ENCODE measurements at places on chromosomes 3 and 15.

GRCh38 chr3:38746641-38747040, 69.4 kb downstream of the SCN10A start:
- DNase-seq, result no peak

DNA sequence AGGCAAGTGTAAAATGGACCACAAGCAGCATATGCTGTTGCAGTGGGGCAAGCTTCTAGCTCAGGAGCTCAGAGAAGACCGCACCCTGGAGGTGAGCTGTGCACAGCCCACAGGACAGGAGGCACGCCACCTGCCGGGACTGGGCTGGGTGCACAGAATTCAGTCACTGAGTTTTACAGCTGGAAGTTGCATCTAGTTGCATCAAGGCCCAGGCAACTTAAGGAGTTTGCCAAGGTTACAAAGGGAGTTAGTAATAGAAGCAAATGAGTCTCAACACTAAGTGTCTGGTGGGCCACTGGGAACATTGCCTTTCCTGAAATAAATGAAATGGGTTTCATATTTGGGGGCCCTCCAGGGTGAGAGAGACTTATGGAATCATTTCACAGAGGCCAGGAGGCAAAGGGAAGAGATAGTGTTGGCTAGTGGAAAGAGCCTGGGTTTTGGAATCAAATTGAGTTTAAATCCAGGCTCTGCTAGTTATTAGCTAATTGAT, 36.0 kb upstream of the TIMP4 start:
- DNase-seq, result no peak

DNA sequence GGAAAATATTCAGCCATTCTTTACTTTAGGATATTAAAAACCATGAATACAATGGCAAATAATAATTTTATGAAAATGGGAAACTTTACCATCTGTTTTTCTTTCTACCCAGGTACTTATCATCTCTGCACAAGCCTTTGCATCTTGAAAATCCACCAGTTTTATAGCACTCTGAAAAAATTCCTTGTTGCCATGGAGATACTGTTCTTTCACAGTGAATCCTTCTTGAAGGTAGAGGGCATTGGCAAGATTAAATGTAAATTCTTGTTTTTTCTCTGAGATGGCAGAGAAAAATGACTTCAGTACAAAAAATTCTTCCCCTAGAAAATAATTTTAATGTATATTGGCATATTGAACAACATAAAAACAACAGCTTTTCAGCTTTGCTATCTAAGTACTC, 6.9 kb downstream of the SERPINI2 start:
- no peak for DNase-seq

- DNase-seq, result no peak
Observed at GRCh38 chr3:12766541-12766940, 7.5 kb upstream of the TMEM40 start.

DNA sequence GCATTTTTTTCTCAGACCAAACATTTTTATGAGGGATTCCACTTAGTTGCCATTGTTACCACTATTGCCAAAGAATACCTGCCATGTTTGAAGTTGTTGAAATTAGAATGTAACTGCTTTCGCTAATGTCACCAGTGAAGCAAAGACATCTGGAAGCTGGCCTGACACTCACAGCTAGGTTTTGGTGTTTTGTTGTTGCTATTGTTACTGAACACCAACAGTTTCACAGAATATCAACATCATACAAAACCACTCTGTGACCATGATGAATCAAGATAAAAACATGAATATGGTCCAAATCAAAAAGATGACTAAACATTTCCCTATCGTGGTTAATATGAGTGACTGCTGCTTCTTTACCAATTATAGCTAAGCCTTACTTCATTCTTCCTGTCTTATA, 6.9 kb upstream of the CFAP20DC start:
- DNase-seq, result no peak

DNA sequence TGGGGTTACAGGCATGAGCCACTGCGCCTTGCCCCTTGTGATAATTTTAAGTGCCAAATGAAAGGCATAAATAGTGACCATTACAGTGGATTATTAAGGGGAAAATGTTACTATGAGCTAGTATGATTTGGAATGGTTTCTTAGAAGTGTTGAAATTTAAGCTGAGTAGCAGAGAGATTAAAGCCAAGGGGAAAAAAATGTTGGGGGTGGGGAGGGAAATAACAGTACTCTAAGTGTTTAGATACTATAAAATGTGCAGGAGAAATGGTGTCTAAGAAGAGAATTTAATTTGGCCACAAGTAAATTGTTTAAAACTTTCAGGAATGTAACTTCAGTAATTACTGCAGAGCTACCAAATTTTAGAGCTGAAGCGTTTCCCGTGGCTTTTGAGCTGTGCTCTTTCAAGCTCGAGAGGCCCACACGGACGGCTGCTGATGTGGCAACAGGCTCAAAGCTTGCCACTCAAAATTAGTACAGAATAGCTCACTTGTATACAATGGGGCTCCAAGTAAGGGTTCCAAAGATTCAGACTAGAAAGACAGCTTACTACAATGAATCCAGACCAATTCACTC, 23.9 kb upstream of the SLC12A8 start:
- DNase-seq, result no peak

DNA sequence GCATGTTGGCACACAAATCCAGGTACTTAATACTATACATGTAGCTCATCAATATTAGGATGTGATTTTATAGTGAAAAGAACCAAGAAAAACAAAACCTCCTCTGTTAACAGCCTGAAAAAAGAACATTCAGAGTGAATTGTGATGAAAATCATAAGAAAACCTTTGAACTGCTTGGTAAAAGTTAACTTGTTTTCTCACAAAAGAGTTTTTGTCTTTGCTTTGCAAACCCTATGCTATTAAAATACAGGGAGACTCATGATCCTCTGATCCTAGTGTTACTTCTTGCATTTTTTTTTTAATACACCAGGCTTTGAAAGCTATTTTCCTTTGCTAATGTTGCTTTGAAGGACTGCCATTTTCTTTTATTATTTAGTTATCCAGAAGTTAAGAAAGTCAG, 23.7 kb downstream of the QTRT2 start:
- DNase-seq, result no peak

GRCh38 chr15:45529613-45530012, 7.1 kb upstream of the SLC30A4 start:
- no peak for DNase-seq

- no peak for DNase-seq
Observed at GRCh38 chr3:4745235-4745610, 234.0 kb upstream of the BHLHE40 start.

Data from stimulated activated CD8-positive, alpha-beta memory T cell treated with anti-CD3 and anti-CD28 coated beads, Interleukin-4, amount 100 ng/mL, for 1 hour (primary cell).